ENCODE measurements at places on chromosomes 1 and 21.

GRCh38 chr1:195763146-195763906, 844.9 kb downstream of the KCNT2 start:
- no peak for DNase-seq

GRCh38 chr1:184520336-184520735, 133.5 kb downstream of the C1orf21 start:
- no peak for DNase-seq

DNA sequence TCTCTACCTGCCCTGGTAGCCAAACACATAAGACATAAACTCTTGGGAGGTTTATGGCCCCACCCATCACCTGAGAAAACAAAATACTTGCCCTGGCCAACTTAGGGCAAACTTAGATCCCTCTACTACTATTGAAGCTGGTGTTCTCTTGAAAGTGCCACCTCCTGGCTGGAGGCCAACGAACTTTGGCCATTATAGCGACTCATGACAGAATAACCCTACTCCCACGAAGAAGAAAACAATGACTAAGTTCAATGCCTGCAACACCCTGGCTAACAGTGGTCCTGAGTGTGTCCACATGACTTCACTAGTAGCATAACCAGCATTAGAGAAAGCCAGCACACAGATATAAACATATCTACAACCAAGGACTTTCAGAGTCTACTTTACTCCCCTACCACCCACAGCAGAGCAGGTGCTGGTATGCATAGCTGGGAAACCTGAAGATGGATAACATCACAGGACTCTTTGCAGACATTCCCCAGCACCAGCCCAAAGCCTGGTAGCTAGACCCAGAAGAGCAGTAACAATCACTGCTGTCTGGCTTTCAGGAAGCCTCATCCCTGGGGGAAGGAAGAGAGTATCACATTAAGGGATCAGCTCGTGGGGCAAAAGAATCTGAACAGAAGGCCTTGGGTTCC, 81.0 kb downstream of the SLC30A10 start:
- no peak for DNase-seq

DNA sequence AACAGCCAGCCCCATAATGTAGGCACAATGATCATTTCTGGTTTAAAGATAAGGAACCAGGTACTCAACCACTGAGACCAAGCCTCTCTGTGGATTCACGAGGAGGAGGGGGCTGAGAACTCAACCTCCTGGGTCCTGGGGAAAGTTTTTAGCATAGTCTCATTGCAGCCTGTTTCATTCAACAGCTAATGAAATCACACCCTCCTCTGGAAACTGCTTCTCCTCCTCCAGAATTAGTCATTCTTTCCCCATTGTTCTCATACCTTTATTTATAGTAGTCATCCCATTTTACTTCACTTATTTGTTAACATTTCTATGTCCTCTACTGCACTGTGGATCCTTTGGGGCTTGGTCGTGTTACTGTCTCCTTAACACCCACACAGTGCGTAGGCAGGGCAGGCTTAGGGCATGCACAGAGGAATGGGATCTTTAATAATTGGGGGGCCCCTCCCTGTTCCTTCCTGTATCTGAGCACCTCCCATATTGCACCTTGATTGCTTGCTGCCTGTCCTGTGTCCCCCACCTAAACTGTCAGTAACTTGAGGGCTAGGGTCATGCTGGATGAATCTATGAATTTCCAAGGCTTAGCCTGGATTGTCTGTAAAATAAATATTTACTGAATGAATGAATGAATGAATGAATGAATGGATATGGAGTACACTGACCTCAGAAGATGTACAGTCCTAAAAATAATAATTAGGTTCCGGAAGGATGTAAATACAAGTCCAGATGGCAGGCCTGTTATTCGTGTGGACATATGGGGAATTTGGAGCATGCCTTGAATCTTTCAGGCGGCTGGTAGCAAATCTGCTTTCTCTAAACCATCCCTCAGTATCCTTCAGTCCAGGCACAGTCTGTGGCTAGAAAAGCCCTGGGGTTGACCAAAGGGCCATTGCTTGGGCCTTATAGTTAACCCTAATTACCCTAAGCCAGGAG, 153.8 kb upstream of the HMGB4 start:
- no peak for DNase-seq

DNA sequence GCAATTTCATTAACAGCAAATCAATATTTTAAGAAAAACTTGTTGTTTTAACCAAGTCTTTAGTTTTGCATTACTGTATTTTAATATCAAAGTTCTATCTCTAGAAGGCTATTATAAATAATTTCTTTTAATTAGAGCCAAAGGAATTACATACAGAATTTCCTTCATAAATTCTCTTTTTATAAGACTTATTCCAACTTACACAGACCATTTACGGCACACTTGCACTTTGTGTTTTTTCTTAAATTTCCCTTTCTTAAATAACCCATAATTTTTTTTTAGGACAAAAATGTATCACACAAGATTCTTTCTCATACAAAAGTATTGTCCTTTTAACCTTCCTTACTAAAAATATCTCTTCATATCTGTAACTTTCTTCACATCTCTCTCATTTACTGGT, 458.5 kb upstream of the CHRM3 start:
- no peak for DNase-seq

DNA sequence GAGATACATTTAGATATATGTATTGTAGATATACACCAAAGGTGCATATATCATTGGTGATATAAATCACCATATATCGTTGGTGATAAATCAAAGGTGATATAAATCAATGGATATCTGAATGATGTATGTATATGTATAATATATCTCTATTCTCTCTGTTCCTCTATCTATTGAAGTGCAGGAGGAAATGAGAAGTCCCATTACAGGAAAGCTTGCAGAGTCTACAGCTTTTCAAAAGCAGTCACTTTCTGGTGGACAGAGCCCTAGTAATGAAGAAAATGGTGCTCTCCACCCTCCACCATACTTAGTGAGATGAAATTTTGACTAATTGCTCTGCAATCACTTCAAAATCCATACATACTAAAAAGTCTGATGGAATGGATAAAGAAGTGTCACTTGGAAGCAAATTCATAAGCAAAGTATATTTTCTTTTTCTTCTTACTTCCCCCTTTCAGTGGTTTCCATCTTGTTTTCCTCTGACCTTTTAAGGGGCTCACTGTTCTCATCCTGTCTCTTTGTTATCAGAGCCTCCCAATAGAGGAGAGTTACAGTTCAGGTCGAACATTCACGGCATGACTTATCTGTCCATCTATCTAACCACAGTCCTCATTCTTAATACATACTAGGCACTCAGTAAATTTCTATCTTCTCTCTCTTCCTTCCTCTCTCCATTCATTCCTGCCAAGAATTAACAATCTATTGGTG, 227.2 kb downstream of the KCNJ6 start:
- peak; percentile 44 for DNase-seq

- DNase-seq = no peak
Observed at GRCh38 chr1:39926820-39927219, 25.1 kb upstream of the MYCL start.

DNA sequence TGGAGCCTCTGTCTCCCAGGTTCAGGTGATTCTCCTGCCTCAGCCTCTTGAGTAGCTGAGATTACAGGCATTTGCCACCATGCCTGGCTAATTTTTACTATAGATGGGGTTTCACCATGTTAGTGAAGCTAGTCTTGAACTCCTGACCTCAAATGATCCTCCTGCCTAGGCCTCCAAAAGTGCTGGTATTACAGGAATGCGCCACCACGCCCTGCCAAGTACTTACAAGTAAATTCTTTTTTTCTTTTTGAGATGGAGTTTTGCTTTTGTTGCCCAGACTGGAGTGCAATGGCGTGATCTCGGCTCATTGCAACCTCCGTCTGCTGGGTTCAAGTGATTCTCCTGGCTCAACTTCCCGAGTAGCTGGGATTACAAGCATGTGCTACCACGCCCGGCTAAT, 42.5 kb downstream of the RPRD2 start:
- DNase-seq = no peak

DNA sequence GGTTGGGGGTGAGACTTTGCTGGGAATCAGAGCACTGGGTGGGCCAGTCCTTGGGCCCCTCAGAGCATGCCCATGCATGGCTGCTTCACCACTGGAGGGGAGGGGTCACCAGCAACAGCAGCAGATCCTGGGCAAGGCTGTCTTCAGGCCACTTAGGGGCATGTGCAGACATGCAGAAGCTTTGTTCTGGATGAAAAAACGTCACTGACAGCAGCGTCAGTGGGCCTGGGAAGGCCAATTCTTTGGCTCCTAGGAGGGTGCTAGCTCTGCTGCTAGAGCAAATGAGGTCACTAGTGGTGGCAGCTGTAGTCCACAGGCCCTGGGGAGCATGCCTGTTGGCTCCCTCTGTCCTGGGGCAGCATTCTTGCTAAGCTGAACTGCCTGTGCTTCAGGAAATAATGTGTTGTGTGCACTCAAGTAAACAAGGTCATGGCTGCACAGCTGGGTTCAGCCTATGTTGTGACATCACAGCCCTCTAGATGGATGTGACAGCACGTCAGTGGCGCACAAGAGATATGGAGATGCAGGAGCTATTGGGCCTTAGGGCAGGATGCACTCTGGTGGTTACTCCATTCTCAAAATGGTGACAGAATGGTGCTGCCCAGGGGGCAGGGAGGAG, 27.0 kb downstream of the ZC3H11B start:
- peak; percentile 34 for DNase-seq

- peak; percentile 98 for DNase-seq
Observed at GRCh38 chr1:162422662-162423375, 10.9 kb upstream of the SH2D1B start.

GRCh38 chr1:240117930-240118329, 26.2 kb downstream of the FMN2 start:
- DNase-seq = no peak

- no peak for DNase-seq
Observed at GRCh38 chr1:208251911-208252835, 8.0 kb upstream of the PLXNA2 start.

GRCh38 chr1:178613271-178613945, 100.5 kb downstream of the TEX35 start:
- no peak for DNase-seq

DNA sequence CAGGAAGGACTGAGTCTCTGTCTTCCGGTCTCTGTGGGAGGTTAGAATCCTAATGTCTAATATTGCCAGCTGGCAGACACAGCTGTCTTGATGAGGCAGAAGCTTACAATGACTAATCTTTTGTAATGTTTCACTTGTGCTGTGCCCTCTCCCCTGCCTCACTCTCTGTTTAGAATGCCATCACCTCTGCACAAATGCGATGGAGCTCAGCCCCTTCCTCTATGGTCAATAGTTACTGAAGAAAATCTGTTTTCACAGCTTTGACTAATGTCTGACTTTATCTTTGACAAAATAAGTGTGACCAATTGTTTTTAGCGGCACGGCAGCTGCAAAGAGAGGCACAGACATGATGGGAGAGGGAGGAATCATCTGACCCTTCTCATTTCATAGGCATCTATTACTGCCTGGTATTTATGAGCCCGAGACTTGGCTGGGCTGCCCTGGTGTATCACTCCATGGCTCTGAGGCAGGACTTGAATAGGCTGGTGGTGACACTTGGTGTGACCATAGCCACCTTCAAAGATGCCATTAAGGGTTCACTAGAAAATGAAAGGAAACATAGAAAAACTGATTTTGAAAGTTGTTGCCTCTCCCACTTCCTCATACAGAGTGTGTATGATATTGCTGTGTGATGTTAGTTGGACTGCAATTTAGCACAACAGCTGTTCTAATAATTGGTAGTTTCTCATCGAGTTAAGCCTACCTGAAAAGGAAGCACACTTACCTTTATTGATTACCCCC, 163.2 kb upstream of the NBPF11 start:
- DNase-seq = peak; percentile 70

DNA sequence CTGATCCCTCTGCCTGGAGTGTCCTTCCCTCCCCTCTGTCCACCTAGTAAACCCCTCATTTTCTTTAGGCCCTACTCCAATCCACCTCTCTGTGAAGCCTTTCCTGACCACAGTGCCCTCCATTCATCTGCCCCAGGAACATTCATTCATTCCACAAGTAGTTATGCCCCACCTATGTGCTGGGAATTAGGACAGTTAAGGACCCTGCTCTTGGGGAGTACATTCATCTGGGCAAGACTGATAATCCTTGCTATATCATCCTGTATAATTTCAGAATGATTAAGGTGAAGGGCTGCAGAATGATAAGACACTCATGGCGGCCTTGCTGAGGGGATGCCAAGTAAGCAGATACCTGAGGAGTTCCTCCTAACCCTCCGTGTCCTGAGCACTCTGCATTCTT, 10.3 kb upstream of the FAM20B start:
- DNase-seq = no peak

DNA sequence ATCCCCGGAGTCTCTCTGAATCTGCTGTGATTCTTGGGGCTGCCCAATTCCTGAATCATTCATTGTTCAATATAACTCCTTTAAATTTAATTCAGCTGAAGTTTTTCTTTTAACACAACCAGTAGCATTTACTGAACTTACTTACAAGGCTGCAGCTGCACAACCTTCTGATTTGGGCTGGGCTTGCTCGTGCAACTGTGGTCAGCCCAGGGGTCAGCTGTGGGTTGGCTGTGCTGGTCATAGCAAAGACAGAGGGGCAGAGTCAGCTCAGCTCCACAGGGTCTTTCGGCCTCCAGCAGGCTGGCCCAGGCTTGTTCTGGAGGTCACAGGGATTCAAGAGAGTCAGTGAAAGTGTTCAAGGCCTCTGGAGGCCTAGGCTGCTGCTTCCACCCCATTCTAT, 186.1 kb downstream of the MATN1 start:
- DNase-seq = no peak

GRCh38 chr21:36125512-36126207, 9.2 kb upstream of the CBR3 start:
- peak; percentile 43 for DNase-seq

DNA sequence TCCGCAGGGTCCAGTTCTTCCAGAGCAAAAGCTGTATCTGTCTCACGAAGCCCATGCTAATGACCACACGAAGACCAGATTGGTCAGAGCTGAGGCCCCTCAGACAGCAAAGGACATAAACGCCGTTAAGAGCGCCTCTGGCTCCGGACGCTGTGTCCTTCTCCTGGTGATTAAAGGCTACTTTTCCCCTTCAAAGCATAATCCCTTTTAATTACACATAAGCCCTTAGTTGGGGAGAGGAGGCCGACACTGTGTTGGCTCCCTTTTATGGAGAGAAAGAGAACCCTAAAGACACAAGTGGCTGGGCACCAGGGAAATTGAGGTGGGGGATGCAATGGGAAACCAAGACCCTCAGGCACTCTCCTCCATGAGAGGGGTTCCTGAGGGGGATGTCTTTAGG, at the start of gene ABCA4:
Gene ABCA4, minus strand, starts transcription at position 158 of the 400 bp plus-strand sequence. Its CDS starts 103 bp downstream, at position 55.
- no peak for DNase-seq

- no peak for DNase-seq
Observed at GRCh38 chr1:16315437-16315836, 36.8 kb downstream of the FBXO42 start.

DNA sequence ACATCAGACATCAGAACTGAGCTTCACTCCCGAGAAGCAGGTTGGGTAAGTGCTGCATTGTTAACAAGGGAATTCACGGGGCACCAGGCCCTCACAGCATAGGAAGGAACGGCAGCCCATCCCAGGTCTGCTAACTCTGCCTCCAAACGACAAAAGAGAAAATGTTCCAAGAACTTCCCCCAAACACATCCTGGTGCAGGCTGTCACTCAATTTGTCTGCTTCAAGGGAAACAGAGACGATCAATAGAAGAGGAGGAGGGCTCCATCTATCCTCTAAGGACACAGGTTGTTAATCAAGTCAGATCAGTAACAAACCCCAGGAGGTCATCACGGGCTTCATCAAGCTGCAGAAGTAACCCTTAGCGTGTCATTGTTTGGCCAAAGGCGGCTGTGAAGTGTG, 3.5 kb upstream of the TSPEAR start:
- no peak for DNase-seq

GRCh38 chr21:46285206-46285661, at the start of gene MCM3AP:
Gene MCM3AP, minus strand, starts transcription at chr21:46285611. Its CDS starts 325 bp downstream, at chr21:46285286.
- DNase-seq = no peak

GRCh38 chr21:29256126-29256910, 42.4 kb upstream of the BACH1 start:
- peak; percentile 63 for DNase-seq
